Stimulated activated CD4-positive, alpha-beta T cell treated with anti-CD3 and anti-CD28 coated beads, Interleukin-12 subunit alpha, Interleukin-12 subunit beta, amount 100 ng/mL, for 24 hours (primary cell): ENCODE measurements at places on chromosomes 16 and 17.

- DNase-seq: peak; percentile 66
Observed at GRCh38 chr17:36629252-36629847, 28.0 kb downstream of the MRM1 start.

DNA sequence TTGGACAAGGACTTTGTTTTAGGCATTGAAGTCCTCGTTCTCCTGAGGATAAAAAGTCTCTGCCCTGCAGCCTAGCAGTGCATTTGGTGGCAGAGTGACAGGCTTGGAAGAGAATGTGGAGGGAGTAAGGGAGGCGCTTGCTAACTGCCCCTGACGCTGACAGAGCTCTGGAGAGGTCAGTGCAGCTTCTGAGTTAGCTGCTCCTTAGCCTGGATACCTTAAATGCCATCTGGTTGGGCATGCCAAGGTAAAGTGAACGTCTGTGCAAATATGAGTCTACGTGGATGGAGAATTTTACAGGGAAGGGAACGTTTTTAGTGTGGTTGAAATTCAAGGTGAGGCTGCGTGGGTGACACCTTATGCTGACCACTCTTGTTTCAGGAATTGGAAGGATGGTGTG is 44.4 kb downstream of the SEC14L1 start:
- no peak for DNase-seq

- no peak for DNase-seq
Observed at GRCh38 chr16:22314661-22315626, 17.7 kb downstream of the POLR3E start.

- DNase-seq: no peak
Observed at GRCh38 chr16:16815641-16816040, 436.7 kb downstream of the NPIPA7 start.

DNA sequence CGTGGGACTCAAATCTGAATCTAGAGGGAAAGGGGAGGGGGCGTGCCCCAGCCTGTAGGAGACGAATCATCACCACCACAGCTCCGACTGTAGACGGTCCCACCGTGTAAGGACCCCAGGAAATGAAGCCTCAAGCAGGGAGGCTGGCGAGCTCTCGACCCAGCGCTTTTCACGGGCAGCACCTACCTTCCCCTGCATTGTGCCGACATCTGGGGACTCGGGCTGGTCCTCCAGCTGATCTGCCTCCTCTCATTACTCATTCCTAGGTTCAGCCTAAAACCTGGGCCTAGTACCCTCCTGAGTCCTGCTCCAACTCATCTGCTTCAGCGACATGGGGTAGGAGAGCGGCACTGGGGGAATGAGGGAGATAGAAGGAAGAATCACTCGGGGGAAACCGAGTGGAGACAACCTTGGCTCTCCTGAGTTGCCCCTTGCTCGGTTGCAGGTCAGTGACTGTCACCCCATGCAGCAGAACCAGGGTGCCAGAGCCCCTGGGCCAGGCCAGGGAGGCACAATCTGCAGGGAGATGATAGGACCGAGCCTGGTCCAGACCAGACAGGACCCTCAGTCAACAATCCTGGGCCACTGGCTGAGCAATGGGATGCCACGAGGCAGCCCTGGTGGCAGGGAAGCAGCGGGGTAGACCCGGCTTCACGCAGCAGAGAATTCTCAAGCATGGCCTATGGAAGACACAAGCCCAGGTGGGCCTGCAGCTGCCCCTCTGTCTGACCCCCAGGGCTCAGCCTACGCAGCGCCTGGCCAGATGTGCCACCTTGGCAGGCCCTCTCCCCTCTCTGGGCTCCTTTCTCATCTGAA is 833 bp upstream of the BCAR1 start:
- DNase-seq: no peak

- DNase-seq: no peak
Observed at GRCh38 chr17:62746941-62747340, 61.2 kb downstream of the MARCHF10 start.

- DNase-seq: no peak
Observed at GRCh38 chr16:83937922-83938885, 14.8 kb upstream of the OSGIN1 start.
